Inflammatory macrophage treated with lipopolysaccharide for 1 hour (primary cell): ENCODE measurements at places on chromosomes 5 and 9.
A peak's percentile ranks its signal among the peaks of the same experiment; 100 is the strongest.

GRCh38 chr5:22787807-22788206 lies 65.3 kb downstream of the CDH12 start:
- DNase-seq, result no peak

DNA sequence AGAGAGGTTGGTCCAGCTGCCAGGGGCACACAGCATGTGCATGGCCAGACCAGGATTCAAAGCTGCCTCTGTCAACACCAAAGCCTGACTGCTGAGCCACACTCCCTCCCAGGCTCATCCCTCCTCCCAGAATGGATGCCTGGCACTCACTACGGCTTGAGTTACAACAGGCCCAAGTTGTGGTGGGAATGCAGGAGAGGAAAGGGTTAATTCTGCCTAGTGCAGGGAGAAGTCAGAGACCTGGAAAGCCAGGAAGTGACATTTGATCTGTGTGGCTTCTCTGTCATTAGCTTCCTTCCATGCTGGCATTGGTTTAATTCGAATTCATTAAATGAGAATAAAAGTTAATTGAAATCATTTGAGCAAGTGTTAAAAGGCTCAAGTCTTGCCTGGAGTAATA lies 150.0 kb downstream of the NSG2 start:
- no peak for DNase-seq

DNA sequence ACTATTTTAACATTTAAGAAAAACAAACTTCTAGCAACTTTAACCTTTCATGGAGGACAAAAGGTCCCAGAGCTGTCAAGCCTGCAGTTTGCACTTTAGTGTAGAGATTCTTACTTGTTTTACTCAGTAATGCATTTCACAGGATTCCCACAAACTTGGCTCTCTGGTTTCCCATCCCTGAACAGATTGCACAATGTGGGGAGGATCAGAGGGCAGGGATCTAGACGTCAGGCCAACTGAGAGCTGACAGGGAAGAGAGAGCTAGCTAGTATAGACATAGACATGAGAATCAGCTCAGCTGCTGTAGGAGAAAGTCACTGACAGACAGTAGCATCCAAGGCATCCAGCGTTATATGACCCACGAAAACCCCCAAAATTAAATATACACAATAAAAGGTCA lies 20.9 kb upstream of the BNIP1 start:
- DNase-seq, result no peak

DNA sequence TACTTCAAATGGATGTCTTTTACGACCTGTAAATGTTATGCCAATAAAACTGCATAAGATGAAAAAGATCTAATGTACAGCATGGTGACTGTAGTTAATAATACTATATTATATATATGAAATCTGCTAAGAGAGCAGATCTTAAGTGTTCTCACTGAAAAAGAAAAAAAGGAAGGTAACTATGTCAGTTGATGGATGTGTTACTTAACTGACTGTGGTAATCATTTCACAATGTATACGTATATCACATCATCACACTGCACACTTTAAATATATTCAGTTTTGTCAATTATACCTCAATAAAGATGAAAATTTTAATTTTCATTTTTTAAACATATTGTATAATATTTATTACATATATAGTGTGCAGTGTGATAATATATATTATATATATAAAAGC lies 31.9 kb downstream of the THBS4 start:
- DNase-seq, result peak; percentile 52

- no peak for DNase-seq
These were observed 204.4 kb downstream of the TRIO start for GRCh38 chr5:14347522-14347921.

DNA sequence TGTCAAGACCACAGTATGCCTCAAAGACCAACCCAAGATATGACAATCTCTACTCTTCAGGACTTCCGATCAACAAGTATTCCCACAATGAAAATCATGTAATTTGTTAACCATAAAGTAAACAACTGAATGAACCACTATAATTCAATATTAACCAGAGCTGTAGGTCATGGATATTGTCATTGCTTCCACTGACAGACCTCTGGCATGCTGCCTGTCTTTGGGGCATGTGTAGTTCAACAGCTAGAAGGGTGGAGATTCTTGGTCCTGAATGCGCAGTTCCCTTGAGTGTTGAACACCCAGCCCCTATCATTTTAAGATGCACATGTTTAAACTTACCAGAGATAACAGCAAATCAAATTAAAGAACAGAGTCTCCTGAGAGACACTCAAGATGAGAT lies 283.0 kb downstream of the CEMIP2 start:
- DNase-seq, result no peak

GRCh38 chr5:110218981-110219380 lies 507.5 kb downstream of the TMEM232 start:
- no peak for DNase-seq

GRCh38 chr9:131627648-131628458 lies 82.5 kb downstream of the PRRT1B start:
- DNase-seq, result peak; percentile 90

GRCh38 chr5:143359869-143360268 lies 43.6 kb downstream of the NR3C1 start:
- no peak for DNase-seq

DNA sequence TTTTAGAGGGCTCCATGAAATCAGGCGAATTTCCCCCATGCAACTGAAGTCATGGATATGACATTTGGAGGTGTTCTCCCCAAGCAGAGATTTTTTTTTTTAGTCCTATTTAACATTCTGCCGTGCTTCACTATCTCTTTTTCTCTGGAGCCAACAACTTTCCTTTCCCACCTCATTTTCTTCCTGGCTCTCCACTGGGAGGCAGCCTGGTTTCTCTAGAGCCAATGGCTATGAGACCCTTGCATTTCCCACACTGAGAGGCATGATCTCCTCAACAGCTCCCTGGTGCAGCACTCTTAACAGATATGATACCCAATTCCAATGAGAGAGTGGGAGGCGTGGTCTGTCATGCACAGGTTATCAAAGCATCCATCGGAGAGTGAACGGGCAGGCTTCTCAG lies 310.8 kb downstream of the DRD1 start:
- DNase-seq, result no peak

GRCh38 chr5:102295534-102296177 lies 428 bp downstream of the SLCO4C1 start:
- no peak for DNase-seq

- no peak for DNase-seq
These were observed 27.3 kb upstream of the DENND1A start for GRCh38 chr9:123957168-123957721.

DNA sequence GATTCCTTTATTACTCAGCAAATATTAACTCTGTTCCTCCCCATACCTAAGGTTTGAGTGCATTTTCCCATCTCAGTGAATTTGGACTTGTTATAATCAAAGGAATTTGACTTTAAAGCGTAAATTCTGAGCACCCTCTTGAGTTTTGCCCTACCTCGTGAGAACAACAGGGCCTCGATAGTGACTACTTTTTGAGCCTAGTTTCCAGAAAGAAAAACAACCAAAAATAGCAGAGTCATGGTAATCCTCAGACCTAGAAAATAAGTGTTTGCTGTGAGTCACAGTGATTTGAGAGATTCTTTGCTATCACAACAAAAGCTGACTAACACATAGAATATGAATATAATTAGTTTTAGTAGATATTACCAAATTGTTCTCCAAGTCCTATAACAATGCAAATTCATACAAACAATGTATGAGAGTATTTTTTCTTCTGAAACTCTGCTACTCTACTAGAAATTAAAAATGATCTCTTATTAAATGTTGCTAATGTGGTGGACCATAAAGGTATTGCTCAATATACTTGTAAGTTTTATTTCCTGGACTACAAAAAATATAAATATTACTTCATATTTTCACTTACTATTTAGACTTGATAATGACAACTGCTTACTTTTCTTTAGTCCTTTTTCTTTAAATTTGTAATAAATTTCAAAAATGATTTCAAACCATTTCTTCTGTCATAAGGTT lies 759.7 kb downstream of the BRINP1 start:
- no peak for DNase-seq

DNA sequence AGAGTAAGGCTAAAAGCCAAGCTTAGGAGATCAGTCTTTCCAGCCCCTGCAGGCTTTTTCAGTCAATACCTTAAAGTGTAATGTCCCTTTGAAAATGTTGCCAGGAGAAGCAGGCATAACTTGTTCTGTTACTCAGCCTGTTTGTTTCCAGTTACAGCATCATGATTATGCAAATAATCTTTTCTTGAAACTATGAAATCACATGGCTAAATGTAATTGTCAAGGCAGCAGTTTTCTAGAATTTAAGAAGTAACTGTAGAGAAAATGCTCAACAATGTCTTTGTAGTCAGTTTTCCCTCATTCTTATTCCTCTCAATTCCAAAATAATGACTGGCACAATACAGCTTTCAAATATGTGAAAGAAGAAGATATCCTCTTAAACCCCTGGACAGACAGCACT lies 1.9 kb upstream of the GPR107 start:
- DNase-seq, result peak; percentile 79

DNA sequence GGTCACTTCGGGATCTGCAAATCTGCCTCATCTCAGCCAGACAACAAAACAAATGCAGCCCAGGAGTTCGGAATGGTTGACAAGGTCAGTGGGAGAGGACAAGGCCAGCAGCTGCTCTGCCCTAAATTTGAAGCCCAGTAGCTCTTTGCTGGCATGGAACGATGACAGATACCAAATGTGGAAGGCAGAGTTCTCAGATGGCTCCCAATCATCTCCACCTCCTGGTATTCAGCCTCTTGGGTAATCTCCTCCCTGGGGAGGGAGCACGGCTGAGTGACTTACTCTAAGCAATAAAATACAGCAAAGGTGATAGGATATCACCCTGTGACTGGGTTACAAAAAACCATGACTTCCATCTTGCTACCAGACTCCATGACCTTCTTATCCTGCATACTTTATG lies 172.8 kb downstream of the ENTREP1 start:
- DNase-seq, result no peak

DNA sequence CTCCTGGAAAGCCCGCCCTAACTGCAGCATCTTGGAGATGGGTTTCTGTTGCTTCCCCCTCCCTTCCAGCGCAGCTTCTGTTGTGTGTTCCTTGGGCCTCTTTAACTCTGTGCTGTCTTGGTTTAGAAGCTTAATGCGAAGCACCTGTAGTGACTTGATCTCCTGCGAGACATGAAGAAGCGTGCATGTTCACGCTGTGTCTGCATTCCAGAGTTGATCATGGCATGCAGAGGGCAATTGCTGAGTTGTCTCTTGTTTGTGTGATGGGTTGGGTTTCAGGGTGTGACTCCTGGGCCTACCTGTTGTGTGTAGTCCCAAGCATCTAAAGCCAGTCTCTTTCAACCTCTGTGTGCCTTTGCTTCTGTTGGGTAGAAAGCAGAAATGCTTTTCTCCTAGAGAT lies 155.6 kb downstream of the SMARCA2 start:
- no peak for DNase-seq

DNA sequence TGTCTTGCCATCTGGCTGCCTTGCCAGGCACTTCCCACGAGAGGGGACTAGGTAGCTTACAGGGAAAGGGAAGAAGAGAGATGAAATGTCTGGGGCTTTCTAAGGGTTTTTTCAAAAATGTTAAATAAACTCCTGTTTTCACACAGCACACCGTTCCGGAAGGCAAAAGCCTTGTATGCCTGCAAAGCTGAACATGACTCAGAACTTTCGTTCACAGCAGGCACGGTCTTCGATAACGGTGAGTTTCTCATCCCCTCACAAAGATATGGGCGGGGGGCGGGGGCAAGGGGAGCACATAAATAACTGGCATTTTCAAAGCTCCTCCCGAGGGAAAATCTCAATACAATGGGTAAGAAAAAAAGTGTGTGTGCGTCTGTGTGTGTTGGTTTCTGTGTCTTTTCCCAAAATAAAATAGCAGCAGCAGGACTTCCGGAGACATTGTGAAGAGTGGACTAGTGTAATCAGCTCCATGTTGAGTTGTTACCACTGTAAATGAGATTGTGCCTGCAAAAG lies 189.6 kb downstream of the NR3C1 start:
- DNase-seq, result no peak

- peak; percentile 55 for DNase-seq
These were observed 31.7 kb upstream of the PRXL2C start for GRCh38 chr9:96686638-96687335.

DNA sequence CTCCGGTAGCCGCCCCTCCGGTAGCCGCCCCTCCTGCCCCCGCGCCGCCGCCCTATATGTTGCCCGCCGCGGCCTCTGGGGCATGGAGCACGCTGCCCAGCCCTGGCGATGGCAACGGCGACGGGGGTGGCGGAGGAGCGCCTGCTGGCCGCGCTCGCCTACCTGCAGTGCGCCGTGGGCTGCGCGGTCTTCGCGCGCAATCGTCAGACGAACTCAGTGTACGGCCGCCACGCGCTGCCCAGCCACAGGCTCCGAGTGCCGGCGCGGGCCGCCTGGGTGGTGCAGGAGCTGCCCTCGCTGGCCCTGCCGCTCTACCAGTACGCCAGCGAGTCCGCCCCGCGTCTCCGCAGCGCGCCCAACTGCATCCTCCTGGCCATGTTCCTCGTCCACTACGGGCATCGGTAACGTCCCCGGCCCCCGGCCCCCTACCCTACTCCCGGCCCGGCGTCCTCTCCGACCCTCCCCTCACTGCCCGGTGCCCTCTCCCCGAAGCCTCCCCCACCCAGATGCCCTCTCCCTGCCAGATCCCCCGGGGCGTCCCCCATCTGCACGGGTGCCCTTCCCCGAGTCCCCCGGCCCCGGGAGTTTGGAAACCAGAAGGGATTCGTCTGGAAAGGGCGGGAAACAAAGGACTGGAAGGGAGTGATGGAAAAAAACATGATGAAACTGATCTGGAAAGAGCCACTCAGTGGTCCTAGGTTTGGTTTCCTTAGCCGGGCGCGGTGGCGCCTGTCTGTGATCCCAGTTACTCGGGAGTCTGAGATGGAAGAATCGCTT lies 417 bp downstream of the SRD5A1 start:
- DNase-seq, result peak; percentile 32

DNA sequence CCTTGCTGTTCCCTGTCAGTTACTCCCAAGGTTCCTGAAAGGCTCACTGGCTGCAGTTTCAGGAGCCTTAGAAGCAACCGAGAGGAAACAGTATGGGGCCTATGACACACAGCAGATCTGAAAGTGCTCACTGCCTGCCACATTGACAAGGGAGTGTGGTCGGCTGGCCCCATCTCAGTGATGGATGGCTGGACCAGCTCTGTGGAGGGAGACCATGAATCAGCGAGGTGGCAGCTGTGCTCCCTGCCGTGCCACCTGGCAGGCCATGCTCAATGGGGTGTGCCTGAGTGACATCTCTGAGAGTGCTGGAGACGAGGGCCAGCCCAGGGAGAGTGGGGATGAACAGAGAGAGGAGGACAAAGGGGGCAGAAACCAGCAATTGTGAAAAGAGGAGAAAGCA lies 49.1 kb downstream of the DOCK2 start:
- DNase-seq, result no peak

GRCh38 chr5:6831678-6832671 lies 118.7 kb downstream of the TENT4A start:
- no peak for DNase-seq

- no peak for DNase-seq
These were observed 37.5 kb downstream of the ERGIC1 start for GRCh38 chr5:172871536-172871935.

- DNase-seq, result peak; percentile 58
These were observed 163.4 kb downstream of the GAS1 start for GRCh38 chr9:86783884-86784283.

GRCh38 chr5:99187611-99188010 lies 258.8 kb upstream of the CHD1 start:
- no peak for DNase-seq
